IMR-90 (cell line): ENCODE measurements at places on chromosomes 11 and 22.

DNA sequence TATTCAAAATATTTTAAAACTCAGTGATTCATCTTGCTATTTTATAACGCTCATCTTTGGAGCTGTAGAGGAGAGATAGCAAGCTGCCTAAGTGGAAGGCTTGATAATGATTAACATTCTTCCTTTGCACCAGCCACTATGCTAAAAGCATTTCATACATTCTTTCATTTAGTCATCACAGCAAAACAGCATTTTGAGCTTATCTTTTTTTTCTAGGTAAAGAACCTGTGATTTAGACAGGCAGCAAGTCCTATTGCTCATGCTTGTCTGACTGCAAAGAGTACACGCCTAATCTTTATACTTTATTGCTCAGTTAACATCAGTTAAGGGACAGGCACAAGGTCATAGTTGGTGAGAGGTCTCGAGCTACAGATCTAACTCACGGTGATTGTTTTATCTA lies 713.1 kb upstream of the ARHGAP42 start:
- DNase-seq: no peak

DNA sequence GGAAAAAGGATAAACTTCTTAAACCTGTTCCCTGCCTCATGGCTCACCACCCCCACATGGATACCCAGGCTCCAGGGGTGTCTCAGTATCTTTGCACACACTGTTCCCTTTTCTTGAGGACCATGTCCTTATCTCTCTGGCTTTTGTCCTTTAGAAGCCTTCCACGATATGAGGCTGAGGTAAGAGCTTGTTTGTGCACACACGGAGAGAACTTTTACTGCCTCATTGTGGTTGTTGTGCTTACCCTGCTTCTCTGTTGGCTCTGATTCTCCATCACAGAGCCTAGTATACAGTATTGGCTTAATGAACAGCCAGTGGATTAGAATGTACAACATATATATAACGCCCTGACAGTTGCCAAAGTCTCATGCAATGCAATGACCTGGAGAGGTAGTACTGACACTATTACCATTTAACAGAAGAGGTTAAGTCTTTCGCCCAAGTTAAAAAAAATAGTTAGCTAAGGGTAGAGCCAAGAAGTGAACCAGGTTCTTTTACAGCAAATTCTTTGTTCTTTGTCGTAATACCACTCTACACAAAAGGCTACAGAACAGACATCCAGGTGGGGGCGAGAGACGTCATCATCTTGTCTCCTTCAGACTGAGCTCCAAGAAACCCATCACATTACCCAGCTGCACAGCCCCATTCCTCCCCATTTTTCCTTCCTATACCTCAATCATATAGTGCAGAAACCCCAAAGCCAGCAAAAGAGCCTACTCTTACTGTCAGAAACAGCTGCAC lies 117.3 kb downstream of the PLEKHA7 start:
- DNase-seq: no peak

DNA sequence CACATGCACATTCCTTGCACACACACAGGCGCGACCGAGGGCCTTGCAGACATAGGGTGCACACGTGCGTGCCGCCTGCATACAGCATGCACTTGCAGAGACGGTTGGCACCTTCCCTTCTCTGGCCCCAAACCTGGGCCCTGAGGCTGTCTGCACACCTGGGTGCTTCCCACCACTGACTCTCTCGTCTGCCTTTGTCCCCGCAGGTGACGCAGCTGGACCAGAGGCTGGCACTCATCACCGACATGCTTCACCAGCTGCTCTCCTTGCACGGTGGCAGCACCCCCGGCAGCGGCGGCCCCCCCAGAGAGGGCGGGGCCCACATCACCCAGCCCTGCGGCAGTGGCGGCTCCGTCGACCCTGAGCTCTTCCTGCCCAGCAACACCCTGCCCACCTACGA lies 38.0 kb downstream of the CDKN1C start:
- DNase-seq: no peak

GRCh38 chr11:44707094-44707493 lies 19.7 kb upstream of the TSPAN18 start:
- no peak for DNase-seq

GRCh38 chr11:116595305-116595880 lies 177.4 kb downstream of the BUD13 start:
- DNase-seq: no peak

- no peak for DNase-seq
These were observed 30.7 kb downstream of the SPON1 start for GRCh38 chr11:13993096-13993765.

GRCh38 chr22:49953680-49954344 lies 6.8 kb upstream of the PIM3 start:
- DNase-seq: no peak

- no peak for DNase-seq
These were observed 27.5 kb downstream of the ATP6V1E1 start for GRCh38 chr22:17601031-17601430.

GRCh38 chr11:31236143-31236542 lies 133.4 kb downstream of the DCDC1 start:
- DNase-seq: no peak

DNA sequence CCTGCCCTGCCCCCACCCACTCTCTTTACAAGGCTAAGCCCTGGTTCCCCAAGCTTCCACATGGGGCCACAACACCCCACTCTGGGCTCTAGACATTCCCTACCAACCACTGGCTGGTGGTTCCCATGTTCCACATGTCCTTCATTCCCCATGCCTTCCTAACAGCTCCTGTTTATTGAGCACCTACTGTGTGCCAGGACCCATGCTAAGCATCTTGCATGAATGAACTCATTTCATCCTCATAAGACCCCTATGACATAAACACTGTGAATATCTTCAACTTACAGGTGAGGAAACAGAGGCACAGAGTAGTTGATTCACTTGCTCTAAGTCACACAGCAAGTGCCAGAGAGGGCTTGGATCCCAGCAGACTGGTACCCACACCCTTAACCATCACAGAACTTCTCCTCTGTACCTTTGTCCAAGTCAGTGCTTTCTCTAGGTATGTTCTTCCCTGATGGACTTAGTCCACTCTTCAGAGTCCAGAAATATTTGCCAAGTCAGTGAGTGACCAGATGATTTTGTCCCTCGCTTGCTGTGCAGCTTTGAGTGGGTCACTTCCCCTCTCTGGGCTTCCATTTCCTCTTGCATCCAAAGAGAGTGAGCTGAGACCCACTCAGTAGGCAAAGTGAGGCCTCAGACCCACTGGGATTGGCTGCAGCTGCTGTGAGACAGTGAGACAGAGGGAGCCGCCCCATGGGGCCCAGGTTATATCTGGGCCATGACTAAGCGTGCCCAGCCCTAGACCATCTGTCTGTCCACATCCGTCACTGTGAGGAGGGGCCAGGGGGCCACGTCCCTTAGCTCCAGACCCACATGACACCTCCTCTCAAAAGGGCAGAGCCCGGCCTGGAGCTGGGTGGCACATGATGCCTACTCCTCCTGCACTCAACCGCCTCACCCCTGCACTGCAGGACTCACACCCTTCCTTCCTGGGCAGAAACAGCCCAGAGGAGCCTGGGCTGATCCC lies 132.4 kb downstream of the MN1 start:
- peak; percentile 18 for DNase-seq

- DNase-seq: peak; percentile 75
These were observed 24.9 kb upstream of the SHISAL1 start for GRCh38 chr22:44337678-44338004.

DNA sequence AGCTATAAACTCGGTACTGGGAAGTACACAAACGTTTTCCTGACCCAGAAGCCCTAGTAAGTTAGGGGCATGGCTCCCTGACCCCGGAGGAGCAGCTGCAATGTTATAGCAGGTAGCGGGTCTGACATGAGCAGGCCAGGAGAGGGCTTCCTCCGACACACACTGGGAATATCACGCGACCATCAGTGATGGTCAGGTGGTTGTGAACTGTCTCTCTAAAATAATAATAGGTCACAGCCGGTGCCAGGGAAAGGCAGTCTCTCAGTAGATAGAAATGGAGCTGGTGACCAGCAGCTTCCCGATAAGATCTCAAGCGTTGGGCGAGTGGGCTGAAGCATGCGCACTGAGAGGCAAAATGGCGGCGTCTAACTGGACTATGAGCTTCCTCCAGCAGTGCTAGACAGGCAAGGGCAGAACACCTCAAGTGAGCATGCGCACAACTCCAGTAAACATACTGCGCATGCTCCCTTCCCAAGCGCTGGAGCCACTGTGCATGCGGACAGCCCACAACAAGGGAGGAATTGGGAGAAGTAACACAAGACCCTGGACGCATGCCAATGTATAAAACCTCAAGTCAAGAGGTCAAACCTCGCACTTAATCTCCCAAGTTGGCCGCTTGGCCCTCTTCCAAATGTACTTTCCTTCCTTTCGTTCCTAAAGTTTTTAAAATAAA lies 22.3 kb upstream of the TESMIN start:
- peak; percentile 85 for DNase-seq

- peak; percentile 83 for DNase-seq
These were observed 184.2 kb downstream of the SBF2 start for GRCh38 chr11:10109806-10110205.

- DNase-seq: no peak
These were observed 1120.5 kb upstream of the RAG2 start for GRCh38 chr11:37718431-37718999.

DNA sequence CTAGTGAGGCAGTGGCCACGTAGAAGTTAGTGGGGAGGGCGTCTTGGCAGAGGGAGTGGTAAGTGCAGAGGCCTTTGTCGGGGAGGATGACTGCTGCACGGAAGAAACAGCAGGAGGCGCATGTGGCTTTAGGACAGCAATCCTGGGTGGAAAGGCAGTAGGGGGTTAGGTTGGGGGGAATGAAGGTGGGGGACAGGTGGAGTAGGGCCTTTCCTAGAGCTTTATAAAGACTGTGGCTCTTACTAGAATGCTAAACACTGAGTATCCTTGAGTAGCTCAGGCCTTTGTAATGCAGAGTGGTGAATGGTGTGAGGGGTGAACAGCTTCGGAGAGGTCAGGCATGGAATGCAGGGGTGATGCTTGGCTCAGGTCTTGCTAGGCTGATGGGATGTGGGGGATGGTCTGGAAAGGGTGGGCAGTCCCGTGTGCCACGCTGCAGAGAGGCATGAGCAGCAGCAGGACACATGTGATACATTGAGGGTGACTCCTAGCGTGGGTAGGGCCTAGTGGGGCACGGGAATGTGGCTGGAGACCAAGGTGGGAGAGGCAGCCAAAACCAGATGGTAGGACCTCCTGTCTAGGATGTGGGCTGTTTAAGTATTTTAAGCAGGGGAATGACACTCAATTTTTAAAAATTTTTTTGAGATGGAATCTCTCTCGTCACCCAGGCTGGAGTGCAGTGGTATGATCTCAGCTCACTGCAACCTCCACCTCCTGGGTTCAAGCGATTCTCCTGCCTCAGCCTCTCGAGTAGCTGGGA lies 19.2 kb downstream of the AP2A2 start:
- DNase-seq: peak; percentile 45

DNA sequence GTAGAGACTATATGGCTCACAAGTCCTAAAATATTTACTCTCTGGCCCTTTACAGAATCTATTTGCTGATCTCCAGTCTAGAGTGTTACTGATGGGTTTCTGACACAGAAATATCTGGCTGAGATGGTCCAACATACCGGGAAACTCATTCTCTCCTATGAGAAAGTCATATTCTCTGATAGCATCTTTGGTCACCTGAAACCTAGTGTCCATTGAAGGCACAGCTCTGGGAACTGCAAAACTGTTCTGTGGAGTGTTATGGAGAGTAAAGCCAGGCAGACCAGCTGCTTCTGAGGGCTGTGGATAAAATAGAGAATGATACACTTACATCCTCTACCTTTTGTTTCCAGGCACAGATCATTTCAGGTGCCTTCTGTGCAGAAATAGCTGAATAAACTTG lies 2.5 kb upstream of the C11orf24 start:
- DNase-seq: no peak

DNA sequence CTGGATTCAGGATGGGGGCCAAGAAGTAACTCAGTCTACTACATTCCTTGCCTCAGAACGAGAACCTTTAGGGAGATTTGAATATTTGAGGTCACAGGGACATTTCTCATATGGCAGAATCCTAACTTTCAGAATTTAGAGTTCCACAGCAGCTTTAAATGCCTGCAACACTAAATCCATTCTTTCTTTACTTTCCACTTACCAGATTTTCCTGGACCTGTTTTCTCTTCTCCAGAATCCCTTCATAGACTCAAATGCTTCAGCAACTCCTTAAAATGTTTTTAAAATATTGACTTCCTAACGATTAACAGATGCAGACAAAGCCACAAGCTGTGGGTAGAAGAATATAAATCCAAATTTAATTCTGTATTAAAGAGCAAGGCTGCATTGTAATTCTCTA lies 63.1 kb downstream of the PRSS23 start:
- DNase-seq: no peak

DNA sequence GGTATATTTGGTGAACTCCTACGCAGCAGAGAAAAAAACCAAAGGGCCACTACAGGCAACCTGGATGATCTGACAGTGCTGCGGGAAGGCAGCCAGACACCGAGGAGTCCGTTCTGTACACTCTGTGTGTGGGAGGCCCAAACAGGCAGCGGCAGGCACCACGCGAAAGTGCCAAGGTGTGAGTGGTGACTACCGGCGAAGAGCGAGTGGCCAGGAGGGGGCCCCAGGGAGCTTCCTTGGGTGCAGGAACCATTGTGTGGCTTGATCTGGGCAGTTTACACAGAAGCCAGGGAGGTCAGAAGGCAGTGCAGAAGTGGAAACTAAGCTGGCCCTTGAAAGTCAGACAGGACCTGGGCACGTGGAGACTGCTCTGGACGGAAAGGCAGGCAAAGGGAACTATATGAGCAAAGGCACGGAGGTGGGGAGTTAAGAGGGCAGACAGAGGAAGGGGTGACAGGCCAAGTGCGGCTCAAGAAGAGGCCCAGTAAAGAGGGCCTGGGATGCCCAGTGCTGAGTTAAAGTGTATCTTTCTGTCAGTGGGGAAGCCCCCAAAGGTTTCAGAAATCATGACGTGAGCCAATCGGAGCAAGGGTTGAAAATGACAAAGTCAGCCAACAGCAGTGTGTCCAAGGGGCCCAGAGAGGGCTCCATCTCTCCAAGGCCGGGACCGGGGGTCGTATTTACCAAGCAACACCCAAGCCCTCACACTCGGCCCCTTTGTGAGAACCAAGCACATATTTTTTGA lies 10.6 kb downstream of the TMEM184B start:
- DNase-seq: no peak

DNA sequence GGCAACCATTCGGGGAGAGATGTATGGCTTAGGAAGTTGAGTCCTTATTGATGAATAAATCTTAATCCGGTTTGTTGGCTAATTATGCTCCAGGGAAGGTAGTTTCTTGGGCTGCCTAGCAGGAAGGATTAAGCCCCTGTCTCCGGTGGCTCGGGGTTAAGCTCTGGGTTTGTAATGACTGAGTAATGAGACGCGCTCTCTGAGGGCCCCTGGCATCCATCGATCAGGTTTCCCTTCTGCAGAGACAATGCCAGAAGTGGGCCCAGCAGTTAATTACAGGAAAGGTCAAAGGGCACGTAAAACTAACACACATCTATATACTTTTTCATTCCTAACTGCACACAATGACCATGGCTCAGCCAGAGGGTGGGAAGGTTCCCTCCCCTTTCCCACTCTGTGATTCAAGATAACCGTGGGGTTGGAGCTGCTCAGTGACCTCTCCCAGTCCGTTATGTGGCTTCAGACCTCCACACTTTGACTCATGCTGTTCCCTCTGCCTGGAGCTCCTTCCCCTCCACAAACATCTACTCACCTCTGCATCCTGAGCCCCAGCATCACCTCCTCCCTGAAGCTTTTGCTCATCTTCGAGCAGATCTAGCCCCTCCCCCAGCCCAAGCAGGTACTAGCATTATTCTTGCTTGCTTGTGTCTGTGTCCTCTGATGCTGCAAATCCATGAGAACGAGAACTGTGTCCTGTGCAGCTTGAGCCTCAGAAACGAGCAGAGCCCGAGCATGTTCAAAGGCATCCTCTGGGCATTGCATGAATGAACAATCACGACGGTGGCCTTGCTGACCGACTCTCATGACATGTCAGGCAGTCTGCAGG lies 16.6 kb downstream of the SCUBE1 start:
- no peak for DNase-seq
